ENCODE measurements at places on chromosomes 2 and 18.

DNA sequence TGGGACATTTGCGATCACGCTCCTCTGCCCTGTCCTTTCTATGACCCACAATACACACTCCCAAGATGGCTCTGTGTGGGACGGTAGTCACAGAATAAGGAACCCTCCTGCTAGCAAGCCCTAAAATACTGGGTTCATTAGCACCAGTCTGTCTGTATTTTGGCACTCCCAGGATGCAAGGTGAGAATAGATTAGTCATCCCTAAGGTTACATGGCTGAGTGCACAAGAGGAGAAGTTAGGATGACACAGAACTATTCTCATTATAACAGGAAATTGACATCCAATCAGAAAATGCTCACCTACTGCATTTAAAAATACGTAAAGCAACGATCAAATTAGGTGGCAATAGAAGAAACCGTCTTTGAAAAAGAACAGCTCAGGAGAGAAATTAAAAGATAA is 590.2 kb downstream of the EPHA4 start:
- DNase-seq, result no peak

- no peak for DNase-seq
Measured at GRCh38 chr2:176669398-176670174, 400.3 kb downstream of the MTX2 start.

DNA sequence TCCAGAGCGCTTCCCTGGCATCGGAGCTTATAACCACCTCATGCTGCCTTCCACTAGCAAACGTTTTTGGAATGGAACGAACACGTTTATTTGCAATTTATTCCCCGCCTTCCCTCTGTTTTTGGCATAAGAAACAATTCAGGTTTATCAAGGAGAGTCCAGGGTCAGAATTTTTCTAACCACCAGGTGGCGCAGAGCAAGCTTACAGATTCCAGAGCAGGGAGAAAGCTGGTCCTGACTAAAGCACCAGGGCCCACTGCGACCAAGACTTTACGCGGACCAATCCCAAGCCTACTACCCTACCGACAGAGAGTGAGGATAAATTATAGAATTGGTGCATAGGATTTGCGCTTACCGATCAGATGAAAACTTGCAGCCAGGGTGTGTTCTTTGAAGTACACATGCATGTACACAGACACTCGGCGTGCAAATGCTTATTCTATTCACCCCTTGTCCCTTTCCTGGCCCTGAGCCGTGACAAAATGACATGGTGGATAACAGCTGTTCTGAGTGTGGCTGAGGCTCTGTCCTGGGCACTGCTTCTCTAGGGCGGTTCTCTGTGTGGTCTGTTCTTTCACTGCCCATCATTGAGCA is 34.7 kb downstream of the NAPG start:
- peak; percentile 59 for DNase-seq

GRCh38 chr2:56315376-56315775 is 131.6 kb downstream of the CCDC85A start:
- no peak for DNase-seq

GRCh38 chr2:228102949-228103348 is 78.5 kb downstream of the SPHKAP start:
- DNase-seq, result no peak

- no peak for DNase-seq
Measured at GRCh38 chr2:209305026-209305425, 118.8 kb upstream of the MAP2 start.

DNA sequence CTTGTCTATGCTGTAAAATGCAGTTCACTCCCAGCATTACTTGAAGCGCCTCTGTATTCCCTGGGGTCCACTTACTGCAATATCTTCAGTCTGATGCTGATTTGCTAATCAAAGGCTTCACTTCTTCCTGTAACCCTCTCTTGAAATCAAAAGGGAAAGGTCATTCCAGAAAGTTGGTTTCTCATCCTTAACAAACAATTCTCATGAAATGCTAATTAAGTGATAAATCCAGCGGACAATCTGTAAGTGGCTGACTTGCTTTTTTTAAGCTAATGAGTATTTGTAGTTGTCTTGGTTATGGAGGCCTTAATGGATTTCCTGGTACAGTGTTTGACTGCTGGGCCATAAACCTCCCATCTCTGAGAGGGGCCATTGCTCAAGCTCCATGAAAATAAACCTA is 499.6 kb upstream of the HS6ST1 start:
- DNase-seq, result no peak

GRCh38 chr2:223868005-223868404 is 30.6 kb upstream of the AP1S3 start:
- DNase-seq, result no peak

- no peak for DNase-seq
Measured at GRCh38 chr2:124343827-124344498, 318.9 kb downstream of the CNTNAP5 start.

GRCh38 chr2:30480703-30481322 is 33.8 kb downstream of the LCLAT1 start:
- no peak for DNase-seq

- no peak for DNase-seq
Measured at GRCh38 chr2:109654326-109655050, 40.3 kb downstream of the SOWAHC start.

DNA sequence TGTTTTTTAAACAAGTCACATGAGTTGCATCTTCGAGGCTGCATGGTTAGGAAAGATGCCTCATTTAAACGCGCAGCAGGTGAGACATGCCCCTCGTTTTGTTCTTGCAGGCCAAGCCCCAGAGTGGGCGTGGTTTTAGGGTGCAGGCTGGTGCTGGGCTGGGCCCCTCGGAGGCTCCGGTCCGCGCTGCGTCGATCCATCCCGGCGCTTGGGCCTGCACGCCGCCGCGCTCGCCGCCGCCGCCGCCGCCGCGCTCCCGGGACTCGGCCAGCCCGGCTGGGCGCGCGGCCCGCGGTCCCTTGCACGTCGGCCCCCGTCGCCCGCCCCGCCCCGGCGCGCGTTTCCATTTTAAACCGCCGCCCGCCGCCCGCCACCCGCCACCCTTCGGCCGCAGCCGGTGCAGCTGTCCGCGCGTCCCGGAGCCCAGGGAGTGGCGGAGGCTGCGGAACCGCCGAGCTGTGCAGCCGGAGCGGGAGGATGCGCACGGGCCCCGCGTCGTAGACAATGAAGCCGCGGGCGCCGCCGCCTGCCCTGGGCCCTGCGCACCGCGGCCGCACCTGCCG is 175.5 kb downstream of the AGAP1 start:
- DNase-seq, result peak; percentile 29

DNA sequence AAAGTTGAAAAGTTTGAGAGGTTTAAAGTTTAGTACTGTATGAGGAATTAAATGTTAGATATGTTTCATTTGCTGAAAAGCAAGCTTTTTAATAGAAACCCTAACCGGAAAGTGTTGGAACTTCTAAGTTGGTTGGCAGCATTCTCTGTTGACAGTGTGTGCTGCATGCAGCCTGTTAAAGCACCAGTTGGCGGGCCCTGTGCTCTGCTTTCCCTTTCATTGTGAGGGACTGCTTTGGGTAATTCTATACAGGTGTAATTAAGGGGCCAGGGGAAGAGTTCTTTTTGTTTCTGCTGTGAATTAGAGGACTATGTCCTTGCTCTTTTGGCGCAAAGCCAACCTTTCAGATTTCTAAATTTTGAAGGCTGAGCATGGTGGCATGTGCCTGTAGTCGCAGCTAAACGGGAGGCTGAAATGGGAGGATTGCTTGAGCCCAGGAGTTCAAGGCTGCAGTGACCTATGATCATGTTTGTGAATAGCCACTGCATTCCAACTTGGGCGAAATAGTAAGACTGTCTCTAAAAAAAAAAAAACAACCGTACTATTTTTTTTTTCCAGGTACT is 20.1 kb downstream of the PLEKHB2 start:
- no peak for DNase-seq

DNA sequence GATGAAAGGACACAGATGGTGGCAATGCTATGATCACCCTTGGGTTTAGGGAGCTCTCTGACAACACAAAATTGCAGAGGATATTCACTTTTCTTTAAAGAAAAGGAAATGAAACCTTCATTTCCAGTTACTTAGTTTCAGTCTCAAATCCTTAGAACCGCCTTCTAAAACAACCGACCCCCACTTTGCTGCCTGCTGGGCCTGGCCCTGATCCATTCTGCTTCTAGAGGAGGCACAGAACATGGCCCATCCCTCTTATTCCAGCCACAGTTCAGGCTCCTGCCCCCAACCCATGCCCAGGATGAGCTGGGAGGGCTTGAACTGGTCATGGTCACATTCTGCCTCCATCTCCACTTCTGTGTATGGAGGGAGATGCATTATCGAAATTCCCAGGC is 311.6 kb downstream of the EN1 start:
- no peak for DNase-seq

DNA sequence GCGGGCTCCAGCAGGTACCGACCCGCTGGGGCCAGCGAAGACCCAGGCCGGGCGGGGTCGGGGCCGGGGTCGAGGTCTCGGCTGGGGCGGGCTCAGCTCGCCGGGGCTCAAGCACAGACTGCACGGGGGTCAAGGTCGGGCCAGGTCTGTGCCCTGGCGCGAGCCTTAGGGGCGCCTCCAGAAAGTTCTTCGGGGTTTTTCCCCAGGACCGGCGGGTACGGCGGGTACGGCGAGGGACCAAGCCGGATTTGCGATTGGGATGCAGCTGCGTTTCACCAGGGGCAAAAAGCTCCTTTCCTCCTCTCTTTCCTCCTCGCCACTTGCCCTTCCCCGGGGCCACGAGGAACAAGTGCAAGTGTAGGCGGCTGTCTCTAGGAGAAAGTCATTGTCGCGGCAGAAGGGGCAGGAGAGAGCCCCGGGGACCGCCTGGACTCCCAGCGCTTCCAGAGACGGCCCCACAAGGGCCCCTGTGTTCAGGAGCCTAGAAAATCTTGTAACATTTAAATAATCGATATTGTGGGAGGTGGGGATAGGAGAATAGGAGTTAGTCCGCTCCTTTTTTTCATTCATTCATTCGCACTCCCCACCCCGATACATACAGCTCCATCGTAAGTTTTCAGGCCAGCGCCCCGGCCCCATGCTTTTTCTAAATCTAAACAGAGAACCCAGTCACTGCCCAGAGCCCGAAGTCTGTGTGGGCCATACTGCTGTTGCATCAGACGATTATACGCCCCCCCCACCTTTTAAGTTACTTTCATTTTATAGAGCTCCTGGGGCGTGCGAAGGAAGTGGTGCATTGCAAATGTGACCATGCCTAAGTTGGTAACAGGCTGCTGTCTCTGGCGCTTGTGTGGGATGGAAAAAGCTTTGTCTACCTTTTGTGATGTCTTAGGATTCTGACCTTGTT is 679 bp downstream of the PMAIP1 start:
- DNase-seq, result peak; percentile 60

DNA sequence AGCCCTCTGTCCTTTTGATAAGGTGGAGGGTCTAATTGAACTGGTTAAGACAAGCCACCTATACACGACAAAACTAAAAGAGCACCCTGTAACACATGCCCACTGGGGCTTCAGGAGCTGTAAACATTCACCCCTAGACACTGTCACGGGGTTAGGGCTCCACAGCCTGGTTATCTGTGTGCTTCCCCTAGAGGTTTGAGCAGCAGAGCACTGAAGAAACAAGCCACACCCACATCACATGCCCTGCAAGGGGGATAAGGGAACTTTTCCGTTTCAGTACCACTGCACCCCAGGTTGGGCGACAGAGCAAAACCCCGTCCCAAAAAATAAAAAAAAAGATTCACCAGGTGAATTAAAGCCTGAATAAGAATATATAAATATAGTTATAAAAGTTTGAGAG is 913.7 kb upstream of the ACVR2A start:
- no peak for DNase-seq

GRCh38 chr2:209938906-209939305 is 63.5 kb upstream of the RPE start:
- DNase-seq, result no peak

DNA sequence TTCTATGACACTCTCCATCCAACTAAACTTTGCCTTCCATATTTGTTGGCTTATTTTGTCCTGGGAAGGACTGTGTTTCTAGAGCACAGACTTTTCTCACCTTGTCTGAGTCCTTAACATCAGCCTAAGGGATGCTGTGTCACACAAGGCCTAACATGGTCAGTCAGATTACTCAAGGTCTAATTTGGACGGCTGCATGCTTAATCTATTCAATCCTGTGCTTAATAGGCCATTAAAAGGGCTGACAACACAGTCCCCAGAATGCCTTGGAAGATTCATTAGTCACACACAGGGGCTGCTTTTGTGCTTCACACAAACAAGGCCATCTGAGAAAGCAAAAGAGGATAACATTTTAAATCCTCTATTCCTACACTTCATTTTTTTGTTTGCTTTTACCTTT is 84.0 kb downstream of the DYNAP start:
- DNase-seq, result no peak

Data from activated CD8-positive, alpha-beta memory T cell treated with anti-CD3 and anti-CD28 coated beads, Interleukin-2, amount 50 U/mL, for 4 hours (primary cell).